ENCODE measurements at places on chromosomes 11 and 22. TPM values are rescaled to one million over a fixed set of nuclear protein-coding genes. Genes with fewer than 3 reads are reported as not detected.

Gene FZD4
- total RNA-seq, result 1.3 TPM

Gene CLDN5
- not detected for total RNA-seq

Gene GLYAT
- total RNA-seq, result not detected

Gene SLC43A3
- total RNA-seq, result 0.30 TPM

Gene CREB3L1
- total RNA-seq, result 5.5 TPM

Gene IRAG1
- 0.05 TPM for total RNA-seq

Gene GSTT2
- total RNA-seq, result not detected

Gene OR2D2
- not detected for total RNA-seq

Gene OR51A2
- not detected for total RNA-seq

Gene NRGN
- 6.1 TPM for total RNA-seq

Gene ELMOD1
- total RNA-seq, result 0.09 TPM

Gene KCTD14
- total RNA-seq, result 2.0 TPM

Gene NCR3LG1
- total RNA-seq, result 2.6 TPM

Gene NPAS4
- not detected for total RNA-seq

Gene LDHAL6A
- total RNA-seq, result not detected

Gene SLCO2B1
- total RNA-seq, result 4.5 TPM

Gene B4GALNT4
- total RNA-seq, result 10.4 TPM

Gene MSANTD4
- total RNA-seq, result 9.5 TPM

Gene DNAJC24
- 11.6 TPM for total RNA-seq

Gene NNMT
- total RNA-seq, result 379 TPM

Gene TEX12
- not detected for total RNA-seq

Gene CLNS1A
- total RNA-seq, result 147 TPM

Gene SEZ6L
- not detected for total RNA-seq

Gene ISX
- not detected for total RNA-seq
